ENCODE measurements at places on chromosomes 13 and 19.

DNA sequence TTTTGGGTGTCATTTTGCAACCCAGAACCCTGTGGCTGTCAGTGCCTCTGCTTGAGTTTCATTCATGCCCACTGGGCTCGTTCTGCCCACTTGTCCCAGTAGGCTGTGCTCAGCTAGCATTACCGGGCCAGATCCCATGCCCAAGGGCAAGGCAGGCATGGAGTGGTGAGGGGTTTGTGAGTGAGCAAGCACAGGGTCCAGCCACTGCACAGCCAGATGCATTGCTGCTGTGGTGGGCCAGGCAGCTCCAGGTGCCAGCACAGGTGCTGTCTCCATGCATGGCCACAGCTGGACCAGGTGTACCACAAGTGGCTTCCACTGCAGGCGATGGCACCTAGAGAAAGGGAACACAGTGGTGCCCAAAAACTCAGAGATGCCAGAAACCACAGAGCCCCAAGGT, 1671.2 kb downstream of the OLFM4 start:
- DNase-seq = no peak

GRCh38 chr19:17570791-17571190, 15.3 kb downstream of the COLGALT1 start:
- DNase-seq = no peak

DNA sequence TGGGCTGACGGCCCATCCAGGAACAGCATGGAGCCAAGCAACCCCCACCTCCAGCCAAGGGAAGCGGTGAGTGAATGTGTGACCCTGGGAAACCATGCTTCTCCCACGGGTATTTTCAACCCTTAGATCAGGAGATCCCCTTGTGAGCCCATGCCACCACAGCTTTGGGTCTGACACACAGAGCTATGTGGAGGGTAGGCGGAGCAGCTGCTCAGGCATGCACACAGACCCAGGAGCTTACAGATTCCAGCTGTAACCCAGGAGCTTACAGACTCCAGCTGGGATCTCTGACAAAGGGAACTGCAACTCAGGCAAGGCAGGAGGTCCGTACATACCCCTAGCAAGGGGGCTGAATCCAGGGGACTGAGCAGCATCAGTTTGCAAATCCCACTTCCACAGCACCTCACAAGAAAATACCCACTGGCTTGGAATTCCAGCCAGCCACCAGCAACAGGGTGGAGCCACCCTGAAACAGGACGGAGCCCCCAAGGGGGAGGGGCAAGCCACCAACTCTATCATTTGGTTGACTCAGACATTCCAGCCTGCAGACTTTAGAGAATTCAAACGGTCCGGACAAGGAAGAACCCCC, 40.8 kb upstream of the RFXAP start:
- DNase-seq = no peak

GRCh38 chr13:93248627-93249047, 22.0 kb downstream of the GPC6 start:
- DNase-seq = no peak

DNA sequence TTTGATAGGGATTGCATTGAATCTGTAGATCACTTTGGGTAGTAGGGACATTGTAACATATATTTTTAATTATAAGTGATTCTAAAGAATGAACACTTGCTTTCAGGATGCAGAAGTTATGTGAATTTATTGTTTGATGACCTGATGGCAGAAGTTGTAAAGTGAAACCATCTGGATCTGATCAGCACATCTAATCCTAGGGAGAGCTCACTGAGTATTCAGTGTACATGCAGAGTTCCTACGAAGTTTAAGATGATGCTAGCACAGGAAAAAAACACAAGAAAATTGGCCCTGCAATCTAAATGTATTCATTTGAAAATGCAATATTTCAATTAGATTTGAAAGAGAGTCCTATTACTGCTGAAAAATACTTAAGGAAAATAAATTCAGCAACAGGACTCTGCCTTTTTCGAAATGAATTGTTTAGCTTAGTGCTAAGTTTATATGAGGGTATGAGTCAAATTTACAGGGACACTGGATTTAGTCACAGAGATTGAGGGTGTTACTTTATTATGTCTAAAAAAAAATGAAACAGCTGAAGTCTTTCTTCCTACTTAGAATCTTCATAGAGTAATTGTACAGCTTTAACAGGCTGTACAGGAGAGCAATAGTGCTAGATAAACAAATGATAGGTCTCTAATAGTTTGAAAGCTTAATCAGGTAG, 385.7 kb downstream of the DCT start:
- no peak for DNase-seq

DNA sequence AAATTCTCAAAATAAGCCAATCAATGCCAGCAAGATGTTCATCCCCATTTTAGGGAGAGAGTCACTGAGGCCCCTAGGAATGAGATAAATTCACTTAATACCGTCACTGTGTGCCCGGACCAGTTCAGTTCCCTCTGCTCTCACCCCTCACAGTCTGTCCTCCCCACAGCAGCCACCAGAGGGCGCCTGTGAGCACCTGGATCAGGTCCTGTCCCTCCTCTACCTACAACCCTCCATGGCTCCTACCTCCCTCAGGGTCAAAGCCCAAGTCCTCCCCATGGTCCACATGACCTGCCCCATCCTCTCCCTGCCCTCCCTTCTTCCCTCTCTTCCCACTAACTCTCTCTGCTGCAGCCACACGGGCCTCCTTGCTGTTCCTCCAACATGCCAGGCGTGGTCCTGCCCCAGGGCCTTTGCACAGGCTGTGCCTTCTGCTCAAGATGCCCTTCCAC, 42.0 kb upstream of the NFIC start:
- peak; percentile 48 for DNase-seq

DNA sequence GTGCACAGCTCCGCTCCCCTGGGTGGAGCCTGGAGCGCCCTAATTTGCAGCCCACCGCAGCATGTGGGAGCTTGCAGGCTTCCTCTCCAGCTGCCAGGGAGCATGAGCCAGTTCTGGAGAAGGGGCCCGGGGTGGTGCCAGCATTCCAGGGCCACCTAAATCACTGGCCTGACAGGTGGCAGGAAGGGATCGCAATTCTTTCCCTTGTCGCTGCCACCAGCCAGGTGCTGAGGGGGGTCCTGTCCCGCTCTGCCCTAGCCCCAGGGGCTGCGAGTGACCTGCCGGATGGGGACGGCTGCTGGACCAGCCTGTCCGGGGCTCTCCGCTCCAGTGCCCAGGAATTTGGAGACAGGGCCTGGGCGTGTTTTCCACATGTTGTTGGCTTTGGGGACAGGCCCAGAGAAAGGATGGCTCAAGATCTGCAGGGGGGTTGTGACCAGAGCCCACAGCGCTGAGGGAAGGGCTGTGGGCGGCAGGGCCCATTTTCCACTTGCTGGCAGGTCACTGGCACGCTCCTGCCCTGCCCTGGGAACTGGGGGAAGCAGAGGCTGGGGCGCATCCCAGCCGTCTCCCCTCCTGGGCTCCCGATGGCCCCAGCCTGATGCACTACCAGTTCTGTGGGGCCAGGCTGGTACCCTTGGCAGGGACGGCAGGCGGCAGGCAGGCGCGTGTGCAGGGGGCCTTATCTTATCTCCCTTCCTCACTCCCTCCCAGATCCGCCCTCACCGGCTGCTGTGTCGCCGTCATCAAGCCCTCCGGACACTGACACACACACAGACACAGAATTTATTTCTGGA, 9.5 kb downstream of the NDUFA11 start:
- no peak for DNase-seq
